HT1080 (cell line): ENCODE measurements at places on chromosomes 7 and 10.
A peak's percentile ranks its signal among the peaks of the same experiment; 100 is the strongest.

DNA sequence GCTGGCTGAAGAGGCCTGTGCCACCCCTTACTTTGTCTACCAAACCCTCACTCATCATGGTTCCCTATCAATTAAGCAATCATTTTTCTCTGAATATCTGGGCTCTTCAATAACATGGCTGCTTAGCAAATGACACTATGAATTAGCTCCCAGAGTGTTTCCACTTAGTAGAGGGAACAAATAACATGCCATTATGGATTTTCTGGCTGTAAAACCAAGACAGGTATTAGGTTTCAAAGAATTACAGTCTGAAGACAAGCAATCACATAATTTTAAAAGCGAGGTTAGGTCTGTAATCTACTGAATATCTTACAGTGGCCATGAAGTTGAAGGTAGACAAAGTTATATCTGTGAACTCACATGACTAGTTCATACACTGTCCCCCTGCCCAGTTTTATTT, 220.8 kb upstream of the PHYHIPL start:
- DNase-seq, result no peak

DNA sequence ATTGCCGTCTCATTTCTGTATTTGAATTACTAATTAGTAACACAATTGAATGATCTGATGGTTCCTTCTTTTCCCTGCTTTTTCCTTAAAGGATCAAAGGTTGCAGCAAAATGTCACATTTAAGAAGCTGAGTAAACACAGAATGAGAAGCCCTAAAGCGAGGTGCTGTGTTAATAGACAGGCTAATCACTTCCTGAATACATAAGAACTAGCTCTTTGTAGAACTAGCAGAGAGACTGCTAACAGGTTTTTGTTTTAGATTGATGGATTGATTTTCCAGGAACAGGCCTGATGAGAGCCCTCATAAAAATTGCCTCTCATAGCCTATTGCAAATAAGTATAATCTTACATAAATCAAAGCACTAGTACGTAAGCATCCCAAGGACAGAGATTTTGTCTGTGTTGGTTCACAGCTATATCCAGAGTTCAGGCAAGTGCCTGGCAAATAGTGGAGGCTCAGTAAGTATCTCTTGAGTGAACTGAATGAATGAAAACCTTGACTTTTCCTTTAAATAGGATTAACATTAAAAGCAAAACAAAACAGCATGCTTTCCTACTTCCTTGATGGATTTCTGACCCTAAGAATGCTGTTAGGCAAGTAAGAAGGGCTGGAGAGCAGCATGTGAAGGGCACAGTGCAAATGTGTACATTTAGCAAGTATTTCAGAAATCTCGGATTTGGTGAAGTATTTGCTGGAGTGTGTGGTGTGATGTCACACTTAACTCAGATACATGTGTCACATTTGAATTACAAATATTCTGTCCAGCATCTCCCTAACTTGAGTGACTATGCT, 3.3 kb downstream of the TMEM229A start:
- DNase-seq, result no peak

DNA sequence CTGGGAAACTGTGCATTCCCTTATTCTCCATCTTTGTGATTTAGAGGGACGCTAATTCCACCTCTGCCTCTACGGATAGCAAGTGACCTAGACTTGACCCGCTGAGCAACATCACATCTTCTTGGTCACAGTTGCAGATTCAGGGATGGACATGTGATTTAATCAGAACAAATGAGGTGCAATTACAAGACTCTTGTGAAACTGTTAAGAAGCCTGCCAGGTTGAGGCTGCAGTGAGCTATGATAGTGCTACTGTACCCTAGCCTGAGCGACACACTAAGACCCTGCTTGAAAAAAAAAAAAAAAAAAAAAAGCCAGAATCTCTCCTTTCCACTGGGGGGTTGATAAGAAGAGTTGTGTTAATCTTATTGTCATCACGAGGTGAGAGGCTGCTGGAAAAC, 14.4 kb downstream of the MPLKIP start:
- no peak for DNase-seq

DNA sequence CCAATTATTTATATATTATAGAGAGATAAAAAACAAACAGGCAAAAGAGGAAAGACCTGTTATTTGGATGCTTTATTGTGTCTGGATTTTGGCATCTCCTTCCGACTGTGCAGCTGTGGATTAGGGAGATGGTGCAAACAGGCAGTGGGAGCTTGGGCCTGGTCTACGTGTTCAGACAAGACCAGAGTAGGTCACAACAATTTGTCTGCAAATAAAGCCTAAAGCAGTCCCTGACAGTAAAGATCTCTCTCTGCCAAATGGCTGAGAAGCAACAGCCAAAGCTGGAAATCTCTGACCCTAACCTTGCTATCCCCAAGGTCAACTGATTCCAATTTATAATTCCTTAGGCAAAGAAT, 82.0 kb downstream of the ABLIM1 start:
- no peak for DNase-seq

GRCh38 chr7:133705596-133705995, 421.5 kb upstream of the LRGUK start:
- peak; percentile 87 for DNase-seq

GRCh38 chr10:129568583-129569344, 101.7 kb downstream of the MGMT start:
- DNase-seq, result no peak

DNA sequence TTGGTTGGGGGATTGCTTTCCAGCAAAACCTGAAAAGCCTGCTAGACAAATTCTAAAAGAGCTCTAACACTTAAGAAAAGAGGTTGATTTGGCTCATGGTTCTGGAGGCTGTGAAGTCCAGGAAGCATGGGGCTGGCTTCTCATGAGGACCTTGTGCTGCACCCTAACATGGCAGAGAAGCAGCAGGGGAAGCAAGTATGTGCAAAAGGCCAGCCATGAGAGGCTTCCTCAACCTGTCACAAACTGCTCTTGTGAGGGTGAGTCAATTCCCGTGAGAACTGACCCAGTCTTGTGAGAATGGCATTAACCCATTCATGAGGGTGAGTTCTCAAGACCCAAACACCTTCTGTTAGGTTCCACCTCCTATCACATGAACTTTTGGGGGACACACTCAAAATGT, 54.3 kb upstream of the IGFBP3 start:
- no peak for DNase-seq

GRCh38 chr7:23260371-23260770, 13.8 kb downstream of the GPNMB start:
- no peak for DNase-seq

- DNase-seq, result no peak
Observed at GRCh38 chr7:131578602-131579001, 22.2 kb upstream of the PODXL start.

GRCh38 chr10:77374189-77374656, 263.4 kb downstream of the KCNMA1 start:
- DNase-seq, result no peak

GRCh38 chr10:62433181-62433692, 59.1 kb downstream of the ZNF365 start:
- DNase-seq, result peak; percentile 98

- peak; percentile 45 for DNase-seq
Observed at GRCh38 chr10:108434559-108435252, 1270.2 kb upstream of the SORCS1 start.

DNA sequence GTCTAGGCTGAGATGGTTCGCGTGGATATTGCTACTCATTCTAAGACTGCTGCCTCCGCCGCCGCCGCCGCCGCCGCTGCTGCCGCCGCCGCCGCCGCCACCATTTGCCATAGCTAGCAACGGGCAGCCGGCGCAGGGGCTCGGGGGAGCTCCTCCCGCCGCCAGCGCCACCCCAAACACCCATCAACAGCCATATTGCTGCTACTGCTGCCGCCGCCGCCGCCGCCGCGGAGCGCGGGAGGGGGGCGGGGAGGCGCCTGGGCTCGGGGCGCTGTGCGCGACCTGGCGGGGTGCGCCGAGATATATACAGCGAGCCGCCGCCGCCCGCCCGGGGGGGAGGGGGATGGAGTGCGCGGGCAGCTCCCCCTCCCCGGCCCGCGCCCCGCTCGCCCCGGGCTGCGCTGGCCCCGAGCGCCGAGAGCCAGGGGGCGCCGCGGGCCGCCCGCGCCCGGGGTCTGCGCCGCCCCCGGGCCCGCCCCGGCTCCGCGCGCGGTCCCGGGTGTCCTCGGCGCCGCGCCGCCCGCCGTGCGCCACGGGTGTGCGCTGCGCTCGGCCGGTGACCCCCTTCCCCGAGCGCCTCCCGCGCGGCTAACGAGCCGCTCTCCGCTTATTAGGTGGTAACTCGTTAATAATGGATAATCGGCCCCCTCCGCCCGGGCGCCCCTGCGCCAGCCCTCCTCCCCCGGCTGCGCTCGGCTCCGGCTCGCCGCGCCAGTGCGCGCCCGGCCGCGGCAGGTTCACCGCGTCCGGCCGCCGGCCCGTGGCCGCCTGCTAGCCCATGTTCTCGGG, at the start of gene KCNMA1:
Gene KCNMA1 (minus strand): TSS at position 277 of the 789 bp plus-strand sequence.
- DNase-seq, result peak; percentile 82

GRCh38 chr10:114271779-114272167, 32.7 kb downstream of the VWA2 start:
- peak; percentile 95 for DNase-seq

DNA sequence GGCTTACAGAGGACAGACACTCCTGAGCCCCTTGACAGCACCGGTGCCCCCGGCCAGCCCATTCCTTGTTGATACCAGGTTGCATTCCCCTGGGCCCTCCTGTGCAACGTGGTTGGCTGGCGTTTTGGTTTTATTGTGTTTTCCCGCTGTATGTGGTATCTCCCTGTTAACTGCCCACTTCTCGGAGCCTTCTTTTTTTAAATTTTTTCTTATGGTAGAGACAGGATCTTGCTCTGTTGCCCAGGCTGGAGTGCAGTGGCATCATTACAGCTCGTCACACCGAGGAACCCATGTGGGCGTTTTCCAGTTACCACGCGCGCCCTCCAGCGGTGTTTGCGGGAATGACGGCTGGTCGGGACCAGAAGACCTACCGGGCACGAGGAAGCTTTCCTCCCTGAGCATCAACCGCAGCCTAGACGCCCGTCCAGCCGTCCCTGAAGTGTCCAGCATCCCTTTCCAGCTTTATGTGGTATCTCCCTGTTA, 16.9 kb upstream of the ZFAND2A start:
- peak; percentile 60 for DNase-seq

- no peak for DNase-seq
Observed at GRCh38 chr10:35502692-35503091, 102.4 kb upstream of the GJD4 start.

DNA sequence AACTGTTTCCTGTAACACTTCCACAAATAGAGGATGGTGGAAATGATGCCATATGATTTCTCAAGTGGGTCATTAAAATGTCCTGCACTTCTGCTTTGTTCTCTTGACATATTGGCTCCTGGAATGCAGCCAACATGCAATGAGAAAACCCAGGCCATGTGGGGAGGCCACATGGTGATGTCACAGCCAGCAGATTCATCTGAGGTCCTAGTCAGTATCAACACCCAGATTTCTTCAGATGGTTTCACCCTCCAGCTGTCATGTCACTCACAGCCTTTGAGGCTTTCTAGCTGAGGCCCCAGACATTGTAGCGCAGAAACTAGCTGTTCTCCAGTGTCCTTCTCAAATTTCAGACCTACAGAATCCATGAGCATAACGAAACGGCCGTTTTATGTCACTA, 102.3 kb upstream of the NUPR2 start:
- DNase-seq, result no peak

DNA sequence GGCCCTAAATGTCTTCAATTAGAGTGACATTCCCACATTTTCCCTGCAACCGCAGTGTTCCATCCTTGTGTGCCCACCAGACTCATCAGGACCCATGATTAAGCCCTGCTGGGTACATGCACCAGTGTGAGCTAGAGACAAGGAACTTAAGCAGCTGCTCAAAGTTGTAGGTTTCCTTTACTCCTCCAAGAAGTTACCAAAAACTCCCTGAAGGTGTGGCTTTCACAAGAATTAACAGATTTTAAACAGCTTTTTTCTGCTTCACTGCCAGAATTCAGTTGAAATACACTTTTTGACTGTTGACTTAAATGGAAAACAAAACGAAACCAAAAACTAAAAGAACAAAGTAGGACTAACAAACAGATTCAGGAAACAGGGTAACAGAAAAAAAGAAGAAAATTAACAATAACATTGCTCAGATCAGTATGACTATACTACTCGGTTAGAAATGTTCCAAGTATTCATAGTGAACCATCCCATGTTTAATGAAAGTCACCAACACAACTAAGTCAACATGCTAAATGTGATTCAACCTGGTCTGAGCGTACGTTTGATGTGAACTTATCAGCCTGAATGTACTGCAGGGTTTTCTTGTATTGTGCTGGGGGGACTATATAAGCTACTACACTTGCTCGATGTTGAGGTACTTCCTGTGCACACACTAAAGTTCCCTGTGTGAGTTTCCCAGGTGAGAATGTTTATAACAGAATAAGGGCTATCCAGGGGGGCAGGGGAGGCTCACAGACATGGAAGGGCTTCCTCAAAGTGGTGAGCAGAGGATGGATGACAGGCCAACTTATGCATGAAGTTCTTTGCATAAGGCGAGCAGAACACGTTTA, 22.2 kb downstream of the SLC37A3 start:
- no peak for DNase-seq

GRCh38 chr10:79238606-79239005, 108.7 kb upstream of the PPIF start:
- DNase-seq, result no peak

DNA sequence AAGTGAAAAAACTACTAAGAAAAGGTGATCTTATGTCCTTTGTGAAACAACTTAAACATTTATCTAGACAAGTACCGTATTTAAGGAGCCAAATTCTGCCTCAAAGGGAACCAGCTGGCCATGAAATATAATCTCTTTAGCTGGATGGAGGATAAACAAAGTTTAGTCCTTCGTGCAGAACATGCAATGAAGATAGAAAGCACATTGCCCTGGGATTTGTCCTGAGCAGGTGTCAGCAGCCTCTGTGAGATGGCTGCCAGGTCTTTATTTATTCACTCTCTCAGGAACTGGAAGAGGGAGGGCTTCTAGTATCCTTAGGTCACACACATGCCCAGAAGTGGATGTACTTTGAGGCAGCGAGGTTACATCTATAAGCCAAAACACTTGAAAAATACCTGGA, 57.4 kb upstream of the CASD1 start:
- no peak for DNase-seq

GRCh38 chr7:138816650-138817049, 18.7 kb upstream of the ATP6V0A4 start:
- DNase-seq, result no peak

DNA sequence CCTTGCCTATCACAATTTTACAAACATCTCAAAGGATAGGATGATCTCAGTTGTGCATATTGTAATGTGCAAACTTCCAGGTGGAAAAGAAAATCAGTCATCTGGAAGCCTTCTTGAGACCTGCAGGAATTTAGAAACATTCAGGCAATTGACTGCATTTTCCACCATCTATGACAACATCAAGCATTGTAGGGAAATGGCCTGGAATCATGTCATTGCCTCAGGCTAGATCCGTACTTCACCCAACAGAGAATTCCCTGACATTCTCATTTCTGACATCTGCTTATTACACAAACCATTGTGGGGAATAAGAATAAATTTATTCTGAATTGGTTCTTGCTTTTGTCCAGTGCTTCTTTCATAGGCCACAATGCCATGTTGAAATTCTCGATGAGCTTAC, 124.9 kb upstream of the NPVF start:
- no peak for DNase-seq

GRCh38 chr10:113379091-113379490, 173.8 kb upstream of the HABP2 start:
- no peak for DNase-seq
